Hematopoietic multipotent progenitor cell treated with erythropoietin and hydrocortisone succinate and interleukin-3 and kit ligand, for 4 days (in vitro differentiated cells): ENCODE measurements at places on chromosomes 5 and 9.

DNA sequence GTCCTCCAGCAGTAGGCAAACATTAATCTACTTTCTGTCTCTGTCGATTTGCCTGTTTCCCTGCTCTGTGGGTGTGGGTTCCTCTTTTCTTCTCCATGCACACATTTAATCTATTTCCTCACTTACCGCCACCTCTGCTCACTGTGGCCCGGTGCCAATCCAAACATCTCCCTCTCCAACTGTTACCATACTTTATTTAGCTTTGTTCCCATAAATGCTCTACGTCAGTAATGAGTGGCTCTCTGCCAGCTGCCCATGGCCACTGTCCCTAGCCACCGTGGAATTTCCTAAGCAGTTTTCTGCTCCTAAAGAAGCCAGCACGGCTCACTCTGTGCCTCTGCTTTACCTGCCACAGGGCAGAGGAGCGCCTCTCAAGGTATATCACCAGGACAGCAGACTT is 19.5 kb upstream of the GOLPH3 start:
- DNase-seq = peak; percentile 95

DNA sequence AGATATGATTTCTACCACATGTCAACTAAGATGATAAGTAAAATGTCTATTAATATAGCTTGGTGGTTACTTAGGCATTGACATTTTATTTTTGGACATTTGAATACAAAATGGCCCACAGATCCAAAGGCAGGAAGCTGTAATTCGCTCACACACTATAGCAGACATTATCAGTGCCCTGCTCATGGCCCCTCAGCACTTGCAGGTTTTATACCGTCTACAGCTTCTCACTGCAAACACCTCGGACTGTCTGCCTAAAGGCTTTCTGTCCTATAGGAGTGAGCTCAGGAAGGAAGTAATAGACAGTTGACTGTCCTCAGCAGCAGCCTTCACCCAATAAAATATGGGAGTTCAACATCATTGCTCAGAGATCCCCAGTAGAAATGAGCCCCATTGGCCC is 140.8 kb upstream of the RASA1 start:
- DNase-seq = no peak

DNA sequence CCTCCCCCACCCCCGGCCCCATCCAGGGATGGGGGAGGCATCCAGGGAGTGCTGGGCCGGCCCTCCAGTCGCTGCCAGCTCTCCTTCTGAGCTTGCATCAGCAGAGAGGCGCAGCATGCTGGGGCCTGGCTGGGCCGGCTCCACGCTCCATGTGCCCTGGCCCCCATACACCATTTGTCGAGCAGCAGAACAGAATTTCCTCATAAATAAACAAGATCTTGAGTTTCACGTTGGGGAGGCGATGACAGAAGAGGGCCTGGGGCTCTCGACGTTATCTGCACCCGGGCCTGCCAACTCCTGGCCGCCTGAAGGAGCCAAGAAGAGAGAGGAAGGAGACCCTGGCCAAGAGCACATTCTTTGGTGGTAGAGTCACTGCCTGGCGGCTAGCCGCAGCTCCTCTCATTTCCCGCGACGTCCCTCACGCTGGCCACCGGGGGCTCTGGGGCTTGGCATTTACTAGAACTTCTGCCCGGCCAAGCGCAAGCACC is 177.0 kb downstream of the FGF18 start:
- DNase-seq = no peak

DNA sequence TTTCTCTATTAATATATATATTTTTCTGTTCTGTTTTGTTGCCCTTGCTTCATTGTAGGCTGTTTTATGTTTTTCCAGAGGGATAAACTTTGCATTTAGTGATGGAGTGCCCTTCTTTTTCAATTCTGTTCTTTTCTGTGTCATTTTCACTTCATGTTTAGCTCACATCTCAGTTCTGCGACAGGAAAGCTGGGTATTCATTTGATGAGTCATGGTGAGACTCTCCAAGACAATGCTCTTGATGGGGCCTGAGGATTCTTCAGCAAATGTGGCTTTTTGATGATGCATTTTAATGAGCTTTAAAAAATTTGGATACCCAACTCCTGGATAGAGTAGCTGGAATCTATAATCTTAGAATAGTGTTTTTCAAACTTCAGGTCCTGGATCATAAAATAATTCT is 56.5 kb upstream of the SPATA31D4 start:
- DNase-seq = no peak

DNA sequence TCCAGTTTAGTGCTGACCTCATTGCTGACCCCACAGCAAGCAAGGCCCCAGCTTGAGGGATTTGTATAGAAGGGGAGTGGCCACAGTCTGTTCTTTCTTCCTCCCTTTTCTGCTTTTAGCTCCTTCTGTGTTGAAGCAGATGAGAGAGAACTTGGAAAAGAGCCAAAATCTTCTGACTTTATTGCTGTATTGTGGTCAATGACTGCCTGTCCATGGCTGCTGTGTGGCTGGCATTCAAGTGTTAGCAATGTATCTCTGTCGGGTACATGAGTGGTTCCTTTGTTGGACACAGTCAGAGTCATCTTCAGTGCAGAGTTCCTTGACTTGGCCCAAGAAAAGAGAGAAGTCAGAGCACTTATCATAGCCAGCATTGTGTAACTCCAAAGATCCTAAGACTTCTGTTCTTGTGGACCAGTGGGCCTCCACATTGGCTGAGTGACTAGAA is 154.1 kb downstream of the LRRC70 start:
- peak; percentile 50 for DNase-seq

- DNase-seq = no peak
These were observed 599.3 kb upstream of the TLE4 start for GRCh38 chr9:78972303-78972999.

DNA sequence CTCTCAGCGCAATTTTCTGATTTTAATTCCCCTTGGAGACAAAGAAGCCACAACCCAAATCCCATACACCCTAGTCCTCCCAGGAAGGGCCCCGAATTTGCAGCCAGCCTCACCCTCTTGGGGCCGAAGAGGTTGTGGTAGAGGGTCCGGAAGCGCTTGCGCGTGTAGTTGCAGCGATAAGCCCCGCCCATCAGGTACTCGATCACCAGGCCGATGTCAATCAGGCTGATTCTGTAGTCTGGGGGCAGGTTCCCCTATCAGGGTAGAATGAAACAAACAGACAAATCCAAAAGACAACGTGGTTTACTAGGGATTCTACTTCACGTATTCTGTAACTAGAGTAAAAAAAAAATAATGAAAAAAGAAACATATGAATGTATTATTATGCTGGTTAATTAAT is 210.6 kb upstream of the KLF9 start:
- peak; percentile 60 for DNase-seq

- DNase-seq = peak; percentile 86
These were observed 1.8 kb downstream of the POU4F3 start for GRCh38 chr5:146340260-146341081.

DNA sequence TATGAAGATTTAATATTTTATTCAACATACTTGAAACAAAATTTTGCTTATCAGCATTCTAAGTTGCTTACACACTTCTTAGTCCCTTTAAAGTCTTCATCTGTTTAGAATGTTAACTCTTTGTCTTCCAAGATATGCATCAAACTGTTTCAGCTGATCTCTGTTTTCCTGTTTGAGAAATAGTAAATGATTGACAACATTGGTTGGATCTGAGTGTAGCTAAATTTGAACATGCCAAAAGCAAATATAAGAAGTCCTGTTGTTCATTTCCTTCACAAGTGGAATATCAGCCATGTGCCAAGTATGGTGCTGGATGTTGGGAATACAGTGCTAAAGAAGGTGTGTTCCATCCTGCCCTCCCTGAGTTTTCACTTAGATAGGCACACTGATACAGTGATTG is 430.4 kb downstream of the EBF1 start:
- no peak for DNase-seq

GRCh38 chr5:111697215-111697614 is 59.8 kb downstream of the NREP start:
- peak; percentile 46 for DNase-seq

DNA sequence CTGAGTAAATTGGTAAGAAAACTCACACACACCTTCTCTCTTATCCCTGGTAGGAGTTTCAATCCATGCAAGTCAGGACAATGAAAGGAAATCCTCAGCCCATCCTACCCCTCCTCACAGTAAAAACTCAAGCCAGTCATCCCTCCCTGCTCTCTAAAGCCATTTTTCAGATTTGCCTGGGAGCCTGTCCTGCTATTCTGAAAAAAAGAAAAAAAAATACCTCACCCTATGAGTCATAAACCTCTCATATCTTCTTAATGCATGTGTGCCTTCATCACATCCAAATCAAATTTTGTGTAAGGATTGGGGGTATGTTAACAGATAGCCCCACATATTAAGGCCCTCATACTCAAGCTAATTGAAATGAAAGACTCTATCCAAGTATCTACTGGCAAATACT is 14.1 kb downstream of the UGT3A2 start:
- DNase-seq = no peak

GRCh38 chr5:59328709-59329296 is 564.7 kb downstream of the PDE4D start:
- no peak for DNase-seq

DNA sequence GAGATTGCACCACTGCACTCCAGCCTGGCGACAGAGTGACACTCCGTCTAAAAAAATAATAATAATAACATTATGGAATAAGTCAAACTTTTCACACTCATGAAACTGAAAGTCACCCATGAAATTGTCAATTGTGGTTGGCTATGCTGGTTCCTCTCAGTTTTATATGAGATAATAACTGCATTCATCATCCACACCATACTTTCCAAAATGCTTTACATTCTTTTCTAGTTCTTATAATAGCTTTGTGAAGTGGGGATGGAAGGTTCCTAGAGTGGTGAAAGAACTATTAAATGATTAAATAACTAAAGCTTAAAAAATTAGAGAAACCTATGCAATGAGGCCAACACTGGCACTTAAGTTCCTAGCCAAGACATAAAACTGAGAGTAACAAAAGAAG is 12.6 kb upstream of the ASPN start:
- DNase-seq = no peak

- DNase-seq = peak; percentile 93
These were observed 121.7 kb downstream of the DEPDC1B start for GRCh38 chr5:60578315-60578714.

GRCh38 chr5:1005904-1006655 is 2.5 kb upstream of the NKD2 start:
- DNase-seq = no peak

DNA sequence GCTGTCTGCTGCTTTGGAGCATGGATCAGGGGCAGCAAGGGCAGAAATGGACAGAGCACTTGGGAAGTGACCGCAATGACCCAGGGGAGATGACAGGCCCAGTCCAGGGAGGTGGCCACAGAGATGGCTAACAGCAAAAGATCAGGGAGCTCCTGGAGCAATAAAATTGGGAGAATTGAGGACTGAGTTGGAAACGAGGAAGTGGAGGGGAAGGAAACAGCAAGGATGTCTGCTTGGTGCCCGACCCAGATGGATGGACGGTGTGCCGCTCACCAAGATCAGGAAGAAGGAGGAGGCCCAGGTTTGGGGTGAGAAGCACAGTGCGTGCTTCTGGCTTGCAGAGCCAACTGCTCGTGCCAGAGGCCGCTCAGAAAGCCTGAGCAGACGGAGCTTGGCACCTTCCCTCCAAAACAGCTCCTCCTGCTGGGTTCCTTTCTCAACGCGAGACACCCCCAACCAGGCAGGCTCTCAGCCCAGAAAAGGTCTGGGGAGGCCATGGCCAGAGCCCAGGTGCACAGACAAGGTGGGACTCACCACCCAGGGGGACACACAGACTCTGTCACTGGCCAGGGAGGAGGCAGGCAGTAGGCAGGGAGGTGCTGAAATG is 1.7 kb upstream of the SLC34A1 start:
- DNase-seq = peak; percentile 82

GRCh38 chr9:76269789-76270188 is 124.4 kb downstream of the RFK start:
- no peak for DNase-seq

DNA sequence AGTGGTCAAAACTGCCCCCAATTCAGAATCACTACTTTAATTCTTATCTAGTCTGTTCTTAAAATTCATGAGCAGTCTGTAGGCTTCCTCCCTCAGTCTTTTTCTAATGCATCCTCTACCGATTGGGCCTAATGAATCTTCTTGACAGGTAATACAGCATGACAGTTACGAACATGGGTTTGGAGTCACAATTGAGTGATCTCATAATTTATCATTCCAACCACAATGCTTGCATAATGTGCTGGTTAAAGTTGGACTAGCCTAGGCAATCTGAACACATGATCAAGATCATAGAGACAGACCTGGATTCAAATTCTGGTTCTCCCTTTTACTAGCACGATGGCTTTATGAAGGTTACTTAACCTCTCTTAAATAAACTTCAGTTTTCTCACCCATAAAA is 33.1 kb upstream of the SETD9 start:
- DNase-seq = peak; percentile 60

DNA sequence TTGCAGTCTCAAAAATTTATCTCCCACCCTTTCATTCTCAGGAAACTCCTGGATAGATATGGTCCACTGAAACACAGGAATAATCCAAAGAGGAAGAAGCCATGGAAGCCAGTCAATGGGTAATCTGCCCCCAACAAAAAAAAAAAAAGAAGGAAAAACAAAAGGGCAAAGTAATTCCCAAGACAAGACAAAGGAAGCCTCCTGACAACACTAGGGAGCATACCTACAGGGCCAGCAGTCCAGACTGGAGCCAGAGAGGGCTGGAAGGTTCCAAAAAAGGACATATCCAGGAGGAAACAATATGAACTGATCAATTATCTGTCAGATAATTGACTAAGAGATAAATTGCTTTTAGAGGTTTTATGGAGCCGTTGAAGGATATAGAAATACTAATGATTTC is 12.9 kb downstream of the FNIP1 start:
- no peak for DNase-seq

GRCh38 chr9:123478967-123479602 is 123.1 kb downstream of the CRB2 start:
- DNase-seq = no peak

DNA sequence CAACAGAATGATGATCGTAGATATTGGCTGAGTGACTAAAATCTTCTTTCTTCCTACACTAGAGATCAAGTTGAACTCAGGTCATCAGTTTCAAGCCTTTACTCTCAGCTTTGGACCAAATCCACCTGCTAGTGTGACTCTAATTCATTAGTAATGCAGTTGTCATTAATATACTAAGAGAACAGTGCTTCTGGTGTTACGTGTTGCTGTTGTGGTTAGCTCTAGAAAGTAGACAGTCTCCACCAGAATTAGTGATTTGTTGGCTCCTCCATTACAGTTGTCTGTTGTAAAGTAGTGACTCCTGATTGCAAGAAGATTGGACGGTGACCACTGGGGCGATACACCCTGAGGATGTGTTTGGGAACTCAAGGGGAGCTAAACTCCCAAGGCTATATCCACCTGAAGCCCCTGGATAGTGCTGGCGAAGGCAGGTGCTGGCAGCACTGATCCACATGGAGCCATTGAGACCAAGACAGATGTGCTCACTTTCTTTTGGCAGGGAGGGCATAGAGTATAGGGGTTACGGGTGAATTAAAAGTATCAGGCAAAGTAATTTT is 3.1 kb downstream of the CAMK4 start:
- DNase-seq = no peak

GRCh38 chr5:139814704-139815280 is 19.2 kb downstream of the PSD2 start:
- no peak for DNase-seq

GRCh38 chr9:117723986-117724625 is 19.9 kb downstream of the TLR4 start:
- peak; percentile 22 for DNase-seq

GRCh38 chr9:133264235-133264764 is 10.7 kb downstream of the ABO start:
- DNase-seq = no peak
